ENCODE measurements at places on chromosomes 5 and 9.

DNA sequence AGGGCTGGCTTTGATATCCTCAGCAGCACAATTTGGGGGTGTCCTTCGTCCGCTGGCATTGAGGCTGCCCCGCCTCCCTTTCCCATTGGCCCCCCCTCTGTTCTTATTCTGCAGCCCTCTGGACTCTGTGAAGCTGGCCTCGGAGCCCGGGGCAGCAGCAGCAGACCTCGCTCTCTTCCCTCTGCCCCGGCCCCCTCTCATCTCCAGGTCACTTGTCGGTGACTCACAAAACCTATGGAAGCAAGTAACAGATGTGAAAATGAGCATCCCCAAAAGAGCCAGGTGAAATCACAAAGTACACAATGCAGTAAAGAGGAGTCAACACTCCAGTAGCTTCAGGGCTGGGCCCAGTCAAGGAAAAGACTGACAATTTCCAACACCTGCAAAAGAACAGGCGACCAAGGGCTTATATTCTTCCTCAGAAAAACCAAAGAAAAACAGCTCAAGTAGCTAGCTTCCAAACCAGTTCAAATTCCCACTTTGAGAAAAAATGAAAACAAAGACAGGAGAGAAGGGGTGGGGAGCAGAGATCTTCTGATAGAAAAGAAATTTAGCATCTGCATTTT, 97.5 kb downstream of the ZNF608 start:
- DNase-seq, result no peak

GRCh38 chr5:141518618-141519015, 29.7 kb downstream of the PCDHGC5 start:
- no peak for DNase-seq

DNA sequence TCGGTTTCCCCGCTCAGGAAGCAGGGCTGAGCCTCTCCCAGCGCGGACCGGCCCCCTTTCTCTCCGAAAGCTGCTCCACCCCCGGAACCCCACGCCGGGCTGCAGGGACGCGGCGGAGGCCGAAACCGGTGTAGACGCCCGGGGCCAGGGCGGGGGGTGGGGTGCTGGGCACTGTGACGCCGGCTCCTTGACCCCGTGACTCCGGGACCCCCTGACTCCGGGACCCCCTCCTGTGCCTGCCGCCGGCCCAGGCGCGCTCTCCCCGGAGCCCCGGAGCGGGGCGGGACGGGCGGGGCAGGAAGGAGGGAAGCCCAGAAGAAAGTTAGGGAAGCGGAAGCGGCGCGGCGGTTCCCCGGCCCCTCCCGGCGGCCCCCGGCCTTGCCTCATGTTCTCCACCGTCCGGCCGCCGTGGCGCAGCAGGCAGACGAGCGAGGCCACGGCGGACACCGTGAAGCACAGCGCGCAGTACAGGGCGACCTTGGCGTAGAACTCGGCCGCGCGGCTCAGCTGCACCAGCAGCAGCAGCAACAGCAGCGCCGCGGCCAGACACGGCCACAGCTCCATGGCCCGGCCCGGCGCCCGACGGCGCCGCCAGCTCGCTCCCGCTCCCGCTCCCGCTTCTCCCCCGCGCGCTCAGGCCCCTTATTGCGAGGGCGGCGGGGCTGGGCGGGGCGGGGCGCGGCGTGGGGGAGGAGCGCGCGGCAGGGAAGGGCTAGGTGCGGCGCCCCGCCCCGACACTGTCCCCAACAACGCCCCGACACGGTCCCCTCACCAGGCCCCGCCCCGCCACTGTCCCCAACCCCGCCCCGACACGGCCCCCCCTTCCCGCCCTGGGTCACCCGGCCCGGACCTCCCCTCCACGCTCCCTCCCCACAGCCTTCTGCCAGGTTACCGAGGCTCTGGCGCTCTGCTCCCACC, at the start of gene AGPAT2:
Gene AGPAT2 (minus strand): TSS at position 664 of the 918 bp plus-strand sequence. CDS start 100 bp downstream, at position 564.
- no peak for DNase-seq

DNA sequence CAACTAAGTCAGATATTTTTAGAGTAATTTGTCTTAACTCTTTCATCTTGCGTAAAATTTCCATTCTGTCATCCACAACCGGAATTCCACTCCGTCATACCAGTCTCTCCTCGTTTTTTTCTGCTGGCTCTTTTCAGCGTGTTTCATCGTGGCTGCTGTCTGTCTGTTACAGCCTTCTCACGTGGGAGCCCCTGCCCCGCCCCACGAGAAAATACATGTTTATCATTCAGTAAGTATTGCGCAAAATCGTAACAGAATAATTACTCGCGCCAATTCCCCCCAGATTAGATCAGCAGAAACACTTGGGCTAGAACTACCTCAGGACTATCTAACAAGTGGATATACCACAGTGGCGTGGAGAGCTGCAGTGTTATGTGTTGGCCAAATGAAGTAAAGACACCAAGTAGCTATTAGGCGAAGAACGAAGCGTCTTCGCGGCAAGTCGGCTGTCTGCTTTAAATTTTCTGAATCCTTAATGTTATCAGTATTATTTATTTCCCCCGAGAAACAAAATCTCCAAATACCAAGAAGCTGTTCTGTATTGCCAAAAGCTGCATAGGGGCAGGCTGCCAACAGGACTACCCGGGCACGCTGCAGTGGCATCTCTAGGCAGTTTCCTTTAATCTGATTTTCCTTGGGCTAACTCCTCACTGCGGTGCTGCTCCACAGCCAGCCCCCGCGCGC, 566 bp upstream of the FOCAD start:
- DNase-seq, result peak; percentile 11

- DNase-seq, result no peak
These were observed 152.8 kb upstream of the TRPC7 start for GRCh38 chr5:136518174-136518573.

DNA sequence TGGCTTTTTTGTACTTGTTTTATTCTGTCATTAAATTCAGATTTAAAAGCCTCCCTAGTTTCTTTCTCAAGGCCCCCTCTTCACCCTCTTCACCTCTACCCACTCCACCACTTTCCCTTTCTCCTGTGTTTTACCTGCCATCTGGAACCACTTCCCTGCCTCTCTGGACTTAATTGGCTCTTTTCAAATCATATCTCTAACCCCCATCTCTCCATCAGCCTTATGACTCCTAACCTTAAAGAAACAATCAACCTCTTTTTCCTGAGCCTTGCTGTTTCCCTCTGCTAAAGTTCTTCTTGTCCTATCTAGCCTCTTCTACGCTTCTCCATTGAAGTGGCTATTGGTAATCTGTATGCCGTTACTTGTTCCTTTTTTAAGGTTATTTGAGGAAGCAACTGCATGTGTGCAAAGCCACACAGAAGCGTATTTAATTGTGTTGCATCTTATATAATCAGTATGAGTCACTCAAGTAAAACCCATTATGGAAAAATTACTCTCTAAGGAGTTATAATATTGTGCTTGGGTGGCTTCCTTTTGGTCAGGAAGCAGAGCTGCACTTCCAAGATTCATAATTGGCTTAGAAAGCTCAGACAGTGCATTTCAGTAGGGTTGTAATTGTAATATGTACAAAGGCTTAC, 653.6 kb upstream of the ITGA1 start:
- no peak for DNase-seq

- no peak for DNase-seq
These were observed 164.4 kb upstream of the SLC12A2 start for GRCh38 chr5:127919006-127919796.

DNA sequence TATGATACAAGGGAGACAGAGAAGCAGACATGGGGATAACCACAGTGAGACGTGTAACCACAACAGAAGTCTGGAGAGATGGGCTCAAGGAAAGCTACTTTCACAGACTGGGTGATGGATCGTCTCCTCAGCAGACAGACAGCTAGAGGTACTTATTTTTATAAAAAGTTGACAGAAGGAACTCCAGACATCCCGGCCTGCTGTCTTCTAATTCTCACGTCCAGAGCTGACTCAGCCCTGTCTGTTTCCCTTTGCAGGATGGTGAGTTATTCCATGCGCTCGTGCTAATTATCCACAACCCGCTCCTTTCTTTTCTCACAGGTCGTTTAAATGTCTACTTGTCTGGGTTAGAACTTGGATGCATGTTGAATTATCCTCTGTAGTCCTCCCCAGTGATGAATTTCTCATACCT, 304.5 kb downstream of the CWC27 start:
- peak; percentile 57 for DNase-seq

DNA sequence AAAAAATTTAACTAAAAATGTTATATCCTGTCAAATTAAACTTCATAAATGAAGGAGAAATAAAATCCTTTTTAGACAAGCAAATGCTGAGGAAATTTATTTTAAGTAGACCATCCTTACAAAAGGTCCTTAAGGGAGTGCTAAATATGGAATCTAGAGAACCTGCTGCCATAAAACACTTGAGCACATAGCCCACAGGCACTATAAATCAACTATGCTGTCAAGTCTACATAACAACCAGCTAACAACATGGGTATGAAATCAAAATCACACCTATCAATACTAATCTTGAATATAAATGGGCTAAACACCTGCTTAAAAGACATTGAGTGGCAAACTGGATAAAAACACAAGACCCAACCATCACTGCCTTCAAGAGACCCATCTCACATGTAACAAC, 15.1 kb upstream of the PRSS3 start:
- no peak for DNase-seq

DNA sequence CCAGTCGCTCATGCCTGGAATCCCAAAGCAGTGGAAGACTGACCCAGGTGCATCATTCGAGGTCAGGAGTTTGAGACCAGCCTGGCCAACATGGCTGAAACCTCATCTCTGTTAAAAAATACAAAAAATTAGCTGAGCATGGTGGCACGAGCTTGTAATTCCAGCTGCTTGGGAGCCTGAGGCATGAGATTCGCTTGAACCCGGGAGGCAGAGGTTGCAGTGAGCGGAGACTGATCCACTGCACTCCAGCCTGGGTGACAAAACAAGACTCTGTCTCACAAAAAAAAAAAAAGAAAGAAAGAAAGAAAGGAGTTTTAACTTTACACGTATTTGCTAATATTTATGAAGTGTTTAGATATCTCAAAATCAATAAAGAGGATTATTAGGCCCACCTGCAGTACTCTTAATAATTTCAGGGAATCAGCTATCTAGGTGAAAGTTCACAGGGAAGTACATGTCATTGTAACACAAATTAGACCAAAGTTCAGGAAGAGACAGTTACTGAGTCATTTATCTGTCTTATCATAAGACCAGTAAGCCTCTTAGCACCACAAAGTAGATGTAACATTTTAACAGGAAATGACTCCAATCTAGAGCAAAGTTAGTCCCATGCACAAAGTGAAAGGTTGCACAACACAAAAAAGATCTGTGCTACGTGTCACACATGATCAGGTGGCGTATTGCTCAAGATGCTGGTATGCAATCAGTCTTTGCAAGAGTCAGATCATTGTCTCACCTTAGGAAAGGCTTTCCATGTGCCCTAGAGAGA, 34.1 kb upstream of the PLIN2 start:
- DNase-seq, result peak; percentile 76

DNA sequence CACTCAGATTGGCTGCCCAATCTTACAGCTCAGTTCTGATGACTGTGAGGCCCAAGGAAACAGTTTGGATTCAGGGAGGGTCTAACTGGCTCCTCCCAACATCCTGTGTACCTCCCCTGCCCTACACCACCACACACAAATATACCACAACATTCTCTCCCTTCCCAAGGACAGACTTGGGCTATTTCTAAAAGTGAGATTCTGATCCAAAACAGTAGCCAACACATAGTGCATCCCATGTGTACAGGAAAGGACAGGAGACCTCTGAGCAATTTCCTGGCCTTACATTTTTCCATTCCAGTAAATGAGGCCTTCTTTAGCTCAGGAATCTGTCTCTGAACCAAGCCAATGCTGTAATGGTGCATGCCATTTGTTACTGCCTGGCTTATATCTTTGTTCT, 20.8 kb downstream of the ZNF366 start:
- peak; percentile 7 for DNase-seq

GRCh38 chr9:77194423-77194822, 17.1 kb downstream of the VPS13A start:
- DNase-seq, result no peak

GRCh38 chr9:120619751-120620655, 40.0 kb upstream of the CDK5RAP2 start:
- DNase-seq, result peak; percentile 27

DNA sequence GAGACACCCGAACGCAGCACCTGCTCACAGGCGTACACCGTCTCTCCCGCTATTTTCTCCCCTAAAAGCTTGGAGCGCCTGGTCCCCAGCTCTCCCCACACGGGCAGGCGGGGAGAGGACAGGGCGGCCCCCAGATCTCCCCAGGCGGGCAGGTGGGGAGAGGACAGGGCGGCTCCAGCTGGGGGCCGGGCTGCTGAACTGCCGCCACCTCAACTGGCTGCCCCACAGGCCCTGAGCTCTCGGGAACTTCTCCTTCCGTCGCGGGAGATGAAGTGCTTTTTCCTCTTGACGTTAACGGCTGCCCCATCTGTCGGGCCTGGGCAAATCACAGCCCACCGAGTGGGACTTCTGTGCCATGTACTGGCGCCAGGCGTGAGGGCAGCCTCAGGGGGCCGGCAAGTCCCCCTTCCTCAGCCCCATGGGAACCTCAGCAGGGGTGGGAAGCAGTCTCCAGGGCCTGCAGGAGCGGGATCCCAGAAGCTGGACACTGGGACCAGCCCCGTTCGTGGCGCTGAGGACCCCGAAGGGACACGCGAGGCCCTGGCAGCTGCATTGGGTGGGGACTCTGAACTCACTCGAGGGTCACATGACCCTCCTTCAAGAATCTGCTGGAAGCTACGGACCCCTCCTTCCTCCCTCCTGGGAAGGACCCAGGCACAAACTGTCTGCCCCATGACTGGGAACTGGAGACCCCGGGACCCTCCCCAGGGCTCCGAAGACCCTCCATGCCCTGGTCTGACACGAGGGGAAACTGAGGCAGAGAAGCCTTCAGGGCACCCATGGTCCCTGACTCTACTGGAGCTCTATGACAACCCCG, 5.7 kb upstream of the EGFL7 start:
- no peak for DNase-seq

- DNase-seq, result no peak
These were observed 437 bp upstream of the TRIM41 start for GRCh38 chr5:181222630-181223057.

DNA sequence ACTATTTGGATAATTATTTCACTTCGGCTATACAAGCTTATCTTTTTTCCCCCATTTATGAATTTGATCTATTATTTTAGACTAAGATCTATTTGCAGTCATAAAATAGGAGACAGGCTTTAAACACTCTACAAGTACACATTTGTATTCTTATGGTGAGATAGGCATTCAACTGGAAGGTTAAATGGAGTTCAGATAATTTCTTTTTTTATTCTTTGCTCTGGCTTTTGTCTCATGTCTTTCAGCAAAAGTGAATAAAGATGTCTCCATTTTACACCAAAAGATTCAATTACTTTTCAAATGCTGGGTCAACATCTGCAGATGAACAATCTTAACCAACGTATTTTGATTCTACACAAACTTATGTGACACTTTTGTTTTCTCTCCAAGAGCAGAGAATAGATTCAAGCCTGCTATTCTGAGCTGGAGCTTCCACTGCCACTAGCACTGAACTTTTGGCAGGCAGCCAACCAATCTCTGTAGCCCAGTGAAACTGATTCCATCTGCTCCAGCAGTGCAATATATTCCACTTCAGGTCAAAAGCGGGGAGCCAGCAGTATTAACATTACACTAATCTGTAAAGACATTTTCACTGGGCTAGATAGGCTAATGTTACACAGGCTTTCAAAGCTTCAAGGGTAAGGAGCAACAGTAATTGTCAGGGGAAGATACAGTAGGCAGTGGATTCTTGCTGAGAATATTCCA, 452.0 kb upstream of the ZNF608 start:
- peak; percentile 86 for DNase-seq

Measured in fibroblast of skin of left quadriceps (primary cell).